ENCODE measurements at places on chromosomes 2 and 18. TPM values are rescaled to one million over a fixed set of nuclear protein-coding genes. Genes with fewer than 3 reads are reported as not detected.

The R3HDM1 gene
- total RNA-seq = 21.4 TPM

The PRR30 gene
- total RNA-seq = not detected

The C2orf80 gene
- not detected for total RNA-seq

The DYNAP gene
- total RNA-seq = not detected

The TP53I3 gene
- 3.7 TPM for total RNA-seq

The ARHGAP15 gene
- total RNA-seq = 1.7 TPM

The ZNF892 gene
- total RNA-seq = 5.8 TPM

The SPP2 gene
- not detected for total RNA-seq

The TLX2 gene
- not detected for total RNA-seq

The LONRF2 gene
- total RNA-seq = 20.6 TPM

The DES gene
- 211 TPM for total RNA-seq

The SP5 gene
- total RNA-seq = 0.40 TPM

The BMP10 gene
- total RNA-seq = not detected

The TGFA gene
- 8.7 TPM for total RNA-seq

The CRYGD gene
- total RNA-seq = 7.3 TPM

The NTSR2 gene
- not detected for total RNA-seq

The TAF4B gene
- total RNA-seq = 19.1 TPM

The LYPD6 gene
- total RNA-seq = 0.91 TPM

The PSMA8 gene
- total RNA-seq = 0.15 TPM

The G6PC2 gene
- total RNA-seq = not detected

The ONECUT2 gene
- total RNA-seq = 0.25 TPM

The LGALSL gene
- 10.5 TPM for total RNA-seq

The ZBTB7C gene
- total RNA-seq = 22.0 TPM

The ING5 gene
- 57.1 TPM for total RNA-seq
